Fibroblast of skin of scalp (primary cell): ENCODE measurements at places on chromosomes 16 and 17.

DNA sequence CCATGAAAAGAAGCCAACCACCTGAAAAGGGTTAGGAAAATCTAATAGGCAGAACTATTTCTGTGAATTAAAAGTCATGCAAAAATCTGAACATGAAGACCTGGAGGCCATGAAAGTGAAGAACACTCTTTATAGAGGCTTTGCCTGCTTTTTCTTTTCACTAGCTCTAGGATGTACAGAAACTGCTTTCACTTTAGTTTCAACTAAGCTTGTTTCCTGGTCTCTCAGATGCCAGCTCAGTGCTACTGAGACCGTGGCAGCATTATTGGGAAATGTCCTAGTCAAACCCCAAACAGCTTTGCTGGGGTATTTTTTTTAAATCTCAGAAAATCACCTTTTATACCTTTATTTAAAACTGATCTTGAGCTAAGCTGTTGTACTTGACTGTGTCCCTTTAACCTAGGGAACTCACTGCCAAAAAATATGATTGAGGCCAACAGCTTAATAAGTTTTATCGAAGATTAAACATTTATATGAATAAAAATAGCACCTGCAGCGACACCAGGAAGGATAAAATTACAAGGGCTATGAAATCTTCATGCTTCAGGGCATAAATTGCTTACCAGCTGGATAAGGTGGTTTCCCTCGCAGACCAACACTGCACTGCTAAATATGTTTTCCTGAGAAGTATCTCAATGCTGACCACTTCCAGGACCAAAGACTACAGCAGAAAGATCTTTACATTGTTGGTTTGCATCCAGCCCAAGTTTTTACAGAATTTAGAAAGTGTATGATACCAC is 621.8 kb upstream of the ZFHX3 start:
- no peak for DNase-seq

GRCh38 chr16:50297301-50298074 is 31.1 kb downstream of the ADCY7 start:
- DNase-seq = no peak

- DNase-seq = no peak
Observed at GRCh38 chr16:80606221-80606766, 65.5 kb downstream of the DYNLRB2 start.

DNA sequence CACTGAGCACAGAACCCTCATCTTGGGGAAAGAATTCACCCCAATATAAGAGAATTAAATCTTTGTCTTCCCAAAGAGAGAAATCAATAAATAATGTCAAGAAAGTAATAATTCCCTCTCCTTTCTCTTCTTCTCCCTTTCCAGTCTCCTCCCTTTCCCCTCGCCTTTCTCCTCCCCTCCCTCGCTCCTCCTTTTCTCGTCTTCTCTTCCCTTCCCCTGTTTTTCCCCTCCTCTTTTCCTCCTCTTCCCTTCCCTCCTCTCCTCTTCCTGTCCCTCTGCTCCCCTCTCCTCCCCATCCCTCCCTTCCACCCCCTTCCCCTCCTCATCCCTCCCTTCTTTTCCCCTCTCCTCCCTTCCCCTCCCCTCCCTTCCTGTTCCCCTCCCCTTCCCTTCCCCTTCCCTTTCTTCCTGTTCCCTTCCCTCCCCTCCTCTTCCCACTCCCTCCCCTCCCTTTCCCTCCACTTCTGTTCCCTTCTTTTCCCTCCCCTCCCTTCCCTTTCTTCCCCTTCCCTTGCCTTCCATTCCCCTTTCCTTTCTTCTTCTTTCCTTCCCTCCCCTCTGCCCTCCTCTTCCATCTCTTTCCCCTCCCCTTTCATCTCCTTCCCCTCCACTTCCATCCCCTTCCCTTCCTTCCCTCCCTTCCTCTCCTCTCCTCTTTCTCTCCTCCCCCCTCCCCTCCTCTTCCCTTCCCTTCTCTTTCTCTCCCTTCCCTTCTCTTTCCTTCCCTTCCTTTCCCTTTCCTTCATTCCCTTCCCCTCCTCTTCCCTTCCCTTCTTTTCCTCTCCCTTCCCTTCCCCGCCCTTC is 363.6 kb downstream of the SHISA9 start:
- DNase-seq = no peak

- DNase-seq = no peak
Observed at GRCh38 chr17:67434061-67434525, 57.0 kb downstream of the PITPNC1 start.

GRCh38 chr17:565521-565920 is 149.1 kb downstream of the VPS53 start:
- DNase-seq = no peak

DNA sequence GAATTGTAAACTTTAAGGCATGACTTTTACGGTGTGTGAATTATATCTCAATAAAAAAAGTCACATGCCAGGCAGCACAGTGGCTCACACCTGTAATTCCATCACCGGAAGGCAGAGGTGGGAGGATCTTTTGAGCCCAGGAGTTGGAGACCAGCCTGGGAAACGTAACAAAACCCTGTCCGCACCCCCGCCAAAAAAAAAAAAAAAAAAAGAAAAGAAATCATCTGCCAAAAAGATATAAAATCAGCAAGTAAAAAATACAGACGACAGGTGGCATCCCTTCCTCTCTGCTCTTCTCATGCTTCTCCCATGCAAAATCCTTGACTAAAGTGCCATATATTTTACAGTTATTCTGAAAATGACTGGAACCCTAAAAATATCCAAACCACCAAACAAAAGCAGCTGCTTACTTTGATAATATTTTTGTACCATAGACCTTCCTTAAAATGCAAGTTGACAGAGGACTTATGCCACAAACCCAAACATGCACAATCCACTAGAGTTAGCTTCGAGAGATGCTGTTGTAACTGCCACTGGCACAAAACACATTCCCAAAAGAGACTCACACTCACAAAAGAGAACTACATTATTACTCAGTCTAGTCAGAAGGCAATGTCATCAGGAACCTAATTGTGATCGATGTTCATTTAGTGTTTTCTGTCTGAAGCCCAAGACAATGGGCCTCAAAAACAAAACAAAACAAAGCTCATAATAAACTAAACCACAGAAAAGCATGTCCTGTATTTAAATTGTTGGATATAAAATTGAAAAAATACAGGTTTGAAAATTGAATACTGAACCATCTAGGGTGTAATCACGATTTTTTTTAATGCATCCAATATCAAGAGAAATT is 2.4 kb downstream of the CRLF3 start:
- no peak for DNase-seq

DNA sequence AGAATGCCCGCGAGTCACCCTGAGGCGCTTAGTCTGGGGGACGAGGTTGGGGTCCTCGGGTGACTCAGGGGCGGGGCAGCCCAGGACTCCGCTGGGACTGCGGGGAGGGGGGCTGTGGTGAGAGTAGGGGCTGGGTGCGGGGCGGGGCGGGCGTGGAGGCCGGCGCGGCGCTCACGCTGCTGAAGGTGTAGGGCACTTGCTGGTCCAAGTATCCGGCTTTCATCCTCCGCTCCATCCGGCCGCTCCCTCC is 832 bp downstream of the ETV4 start:
- DNase-seq = no peak

- DNase-seq = no peak
Observed at GRCh38 chr17:43983515-43984411, 20.7 kb upstream of the NAGS start.

DNA sequence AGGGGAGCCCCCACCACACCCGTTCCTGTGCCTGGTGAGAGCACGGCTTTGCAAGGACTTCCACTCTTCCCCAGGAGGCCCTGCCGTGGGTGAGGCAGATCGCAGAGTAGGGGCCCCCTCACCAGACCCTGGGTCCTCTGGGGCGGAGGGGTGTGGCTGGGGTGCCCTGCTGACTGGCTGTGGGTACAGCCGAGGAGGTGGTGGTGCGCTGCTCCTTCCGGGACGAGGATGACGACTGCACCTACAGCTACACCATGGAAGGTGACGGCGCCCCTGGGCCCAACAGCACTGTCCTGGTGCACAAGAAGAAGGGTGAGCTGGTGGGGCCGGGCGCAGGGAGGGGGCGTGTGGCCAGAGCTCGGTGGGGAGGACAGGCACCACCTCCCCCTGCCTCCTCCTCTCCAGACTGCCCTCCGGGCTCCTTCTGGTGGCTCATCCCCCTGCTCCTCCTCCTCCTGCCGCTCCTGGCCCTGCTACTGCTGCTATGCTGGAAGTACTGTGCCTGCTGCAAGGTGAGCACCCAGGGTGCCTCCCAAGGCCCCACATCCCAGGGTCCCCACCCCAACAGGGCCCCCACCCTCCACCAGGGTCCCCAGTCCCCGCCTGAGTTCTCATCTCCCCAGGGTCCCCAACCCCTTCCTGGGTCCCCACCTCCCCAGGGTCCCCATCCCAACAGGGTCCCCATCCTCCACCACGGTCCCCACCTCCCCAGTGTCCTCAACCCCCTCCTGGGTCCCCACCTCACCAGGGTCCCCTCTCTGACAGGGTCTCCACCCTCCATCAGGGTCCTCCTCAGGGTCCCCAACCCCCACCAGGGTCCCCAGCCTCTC is 16.1 kb downstream of the ITGB4 start:
- no peak for DNase-seq

DNA sequence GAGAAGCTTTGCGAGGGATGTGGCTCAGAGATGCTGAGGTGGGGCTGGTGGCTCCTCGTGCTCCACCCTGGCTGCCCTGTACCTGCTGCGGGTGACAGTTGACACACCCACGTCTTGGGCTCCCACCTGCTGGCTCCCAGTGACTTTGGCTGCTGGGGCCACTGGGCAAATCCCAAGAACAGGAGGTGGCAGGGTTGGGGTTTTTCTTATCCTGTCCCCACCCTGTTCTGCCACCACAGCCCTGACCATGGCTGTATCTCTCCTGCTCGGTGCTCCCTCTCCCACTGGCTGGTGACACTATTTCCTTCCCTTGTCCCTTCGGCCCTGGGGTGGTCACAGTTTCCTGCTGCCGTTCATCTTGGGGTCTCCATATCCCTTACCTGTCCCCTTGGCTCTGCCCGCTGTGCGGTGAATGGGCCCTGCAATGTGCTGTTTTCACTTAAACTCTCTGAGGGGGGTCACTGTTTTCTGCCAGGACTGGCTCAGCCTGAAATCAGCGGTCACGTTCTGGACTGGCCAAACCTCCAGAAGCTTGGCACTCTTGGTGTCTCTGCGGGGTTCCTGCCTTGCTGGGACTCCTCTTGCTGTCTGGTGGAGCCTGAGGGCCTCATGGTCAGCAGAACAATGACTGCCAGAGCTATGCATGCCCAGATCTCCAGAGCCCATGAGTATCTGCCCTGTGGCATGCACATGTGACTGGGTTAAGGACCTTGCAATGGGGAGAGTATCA is 144.2 kb downstream of the IRF8 start:
- no peak for DNase-seq

- DNase-seq = no peak
Observed at GRCh38 chr17:70597774-70598173, 428.4 kb downstream of the KCNJ2 start.

- DNase-seq = no peak
Observed at GRCh38 chr16:78116946-78117345, 17.5 kb downstream of the WWOX start.

DNA sequence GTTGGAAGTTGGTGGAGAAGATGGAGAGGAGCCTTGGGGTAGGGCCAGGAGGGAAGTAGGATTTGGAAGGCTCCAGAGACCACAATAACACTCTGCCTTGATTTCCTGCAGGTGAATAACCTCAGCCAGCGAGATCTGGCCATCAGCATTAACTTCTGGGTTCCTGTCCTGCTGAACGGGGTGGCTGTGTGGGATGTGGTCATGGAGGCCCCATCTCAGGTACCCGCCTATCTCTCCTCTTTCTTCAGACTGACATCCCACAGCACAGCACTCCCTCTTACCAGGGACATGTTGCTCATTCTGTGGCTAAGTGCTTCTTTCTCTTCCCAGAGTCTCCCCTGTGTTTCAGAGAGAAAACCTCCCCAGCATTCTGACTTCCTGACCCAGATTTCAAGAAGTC is 4.9 kb downstream of the COX6A2 start:
- DNase-seq = no peak

DNA sequence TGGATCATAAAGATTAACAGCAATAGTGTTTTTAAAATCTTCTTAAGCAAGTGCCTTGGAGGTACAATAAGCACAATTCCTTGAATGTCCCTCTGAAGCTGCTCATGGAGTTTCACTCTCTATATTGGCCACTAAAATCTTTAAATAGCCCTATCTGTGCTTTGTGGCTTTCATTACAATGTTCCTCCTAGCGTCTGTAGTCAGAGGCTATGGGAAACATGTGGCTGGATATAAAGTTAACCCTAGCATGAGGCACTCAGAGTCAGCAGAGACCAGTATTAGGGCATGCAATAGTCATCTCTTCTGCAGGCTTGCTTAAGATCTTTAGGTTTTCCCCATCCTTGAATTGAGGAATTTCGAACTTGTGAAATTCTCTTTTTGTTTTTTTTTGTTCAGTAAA is 668.2 kb downstream of the CDH11 start:
- peak; percentile 41 for DNase-seq

GRCh38 chr17:34601416-34601815 is 22.0 kb downstream of the TMEM132E start:
- DNase-seq = no peak

- DNase-seq = peak; percentile 22
Observed at GRCh38 chr16:81401035-81401950, 43.3 kb upstream of the CMIP start.

GRCh38 chr17:56144223-56144622 is 9.1 kb upstream of the ANKFN1 start:
- DNase-seq = no peak

- DNase-seq = no peak
Observed at GRCh38 chr17:10025976-10026901, 121.2 kb upstream of the RCVRN start.

DNA sequence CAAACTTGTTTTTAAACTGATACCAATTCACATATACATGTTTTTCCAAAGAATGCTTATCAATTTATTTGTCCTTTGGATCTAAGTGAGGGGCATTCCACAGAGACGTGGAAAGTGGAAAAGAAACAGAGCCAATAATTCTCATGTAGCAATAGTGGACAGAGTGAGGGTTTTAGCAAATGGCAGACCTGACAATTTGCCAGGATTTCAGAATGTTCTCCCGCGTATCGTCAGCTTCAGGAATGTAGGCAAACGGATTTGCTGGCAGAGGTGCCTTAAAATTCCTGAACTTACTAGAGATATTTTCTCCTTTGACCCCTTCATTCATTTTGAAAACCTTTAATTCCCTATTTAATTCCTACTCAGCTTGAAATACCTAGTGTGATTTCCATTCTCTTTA is 193.4 kb upstream of the CPHXL start:
- DNase-seq = no peak

GRCh38 chr17:75996665-75997590 is 3.7 kb upstream of the CDK3 start:
- DNase-seq = peak; percentile 64
